ENCODE measurements at places on chromosomes 3 and 15. TPM values are rescaled to one million over a fixed set of nuclear protein-coding genes. Genes with fewer than 3 reads are reported as not detected.

GRCh38 chr15:77418391-77418965 is 1.4 kb downstream of the PEAK1 start:
- DNase-seq = no peak

- DNase-seq = no peak
Measured at GRCh38 chr3:127762077-127762786, 60.1 kb downstream of the MGLL start.

GRCh38 chr3:146249921-146250320 is 984 bp downstream of the PLSCR4 start:
- DNase-seq = no peak

DNA sequence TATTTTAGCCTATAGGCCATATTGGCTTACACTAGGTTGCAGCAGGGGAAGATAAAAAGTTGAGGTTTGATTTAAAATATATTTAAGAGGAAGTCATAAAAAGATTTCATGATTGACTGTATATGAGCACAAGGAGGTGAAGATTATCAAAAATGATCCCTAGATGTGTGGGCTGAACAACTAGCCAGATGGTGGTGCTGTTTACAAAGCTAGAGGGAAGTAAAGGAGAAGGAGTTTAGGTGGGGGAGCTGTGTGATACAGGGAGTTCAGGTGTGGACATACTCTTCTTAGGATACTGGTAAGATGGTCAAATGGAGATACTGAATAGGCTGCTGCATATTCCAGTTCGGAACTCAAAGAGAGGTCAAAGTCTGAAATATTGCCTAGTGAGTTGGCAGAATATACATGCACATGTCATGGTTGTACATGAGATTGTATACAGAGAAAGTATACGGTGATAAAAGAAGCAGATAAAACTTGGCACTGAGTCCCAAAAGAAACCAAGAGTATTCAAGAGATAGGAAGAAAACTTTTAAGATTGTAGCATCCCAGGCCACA is 727.8 kb downstream of the NLGN1 start:
- no peak for DNase-seq

DNA sequence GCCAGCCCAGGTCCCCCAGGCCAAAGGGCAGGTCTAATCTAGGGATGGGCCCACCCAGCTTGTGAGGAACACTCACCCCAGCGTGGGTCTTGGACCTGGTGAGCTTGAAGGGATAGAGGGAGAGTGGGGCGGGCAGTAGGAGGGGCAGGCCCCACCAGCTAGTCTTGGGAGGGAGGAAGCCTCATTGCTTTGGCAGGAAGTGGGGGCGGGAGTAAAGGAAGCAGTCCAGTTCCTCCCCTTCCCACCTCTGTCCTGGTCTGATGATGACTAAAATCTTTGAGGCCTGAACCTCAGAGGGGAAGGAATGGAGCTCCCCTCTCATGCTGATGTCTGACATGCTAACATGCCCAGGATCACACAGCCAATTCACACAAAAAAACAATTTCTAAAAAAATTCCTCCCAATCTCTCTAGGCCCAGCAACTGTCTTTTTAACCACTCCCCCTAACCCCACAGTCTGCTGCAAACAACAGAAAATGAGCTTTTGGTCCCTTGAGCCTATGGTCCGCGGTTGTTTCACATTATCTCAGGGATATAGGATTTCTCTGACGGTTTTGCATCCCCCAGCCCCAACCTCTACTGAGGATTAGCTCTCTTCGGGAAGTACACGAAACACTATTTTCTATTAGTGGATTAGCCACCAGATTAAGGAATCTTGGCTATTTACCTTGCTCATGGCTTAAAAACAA is 30.7 kb upstream of the DUSP7 start:
- DNase-seq = no peak

TLR9 gene
- 1.1 TPM for total RNA-seq

GRCh38 chr3:146546366-146546965 is 2.1 kb upstream of the PLSCR1 start:
- DNase-seq = no peak

CHRM5 gene
- total RNA-seq = 0.18 TPM

DNA sequence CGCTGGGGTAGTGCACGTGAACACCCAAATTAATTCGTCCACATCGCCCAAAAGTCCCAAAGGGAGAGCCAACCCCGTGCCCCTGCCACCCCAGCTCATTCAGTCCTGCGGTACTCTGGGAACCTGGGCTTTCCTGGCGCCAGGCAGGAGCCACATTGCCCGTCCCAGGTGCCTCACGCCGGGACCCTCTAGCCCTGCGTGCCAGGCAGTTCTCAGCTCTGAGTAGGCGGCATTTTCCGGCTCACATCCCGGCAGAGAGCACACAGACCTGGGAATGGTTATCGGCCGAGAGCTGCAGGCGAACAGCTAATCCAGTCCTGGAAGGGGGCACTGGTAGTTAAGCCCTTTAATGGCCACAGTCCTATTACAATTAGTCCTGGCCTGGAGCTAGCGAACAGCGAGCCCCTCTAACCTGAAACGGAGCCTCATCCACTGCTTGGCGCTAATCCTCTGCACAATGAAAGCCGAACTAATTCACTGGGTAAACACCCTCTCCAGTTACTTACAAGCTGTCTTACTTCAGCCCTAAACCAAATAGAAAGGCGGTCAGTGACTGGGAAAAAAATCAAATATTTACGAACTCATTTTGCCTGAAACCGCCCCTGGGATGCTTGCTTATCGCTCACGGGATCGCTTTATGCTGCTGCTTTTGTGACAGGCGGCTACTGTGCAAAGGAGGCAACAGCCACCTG is 254.6 kb upstream of the SOX14 start:
- DNase-seq = no peak

SUCNR1 gene
- total RNA-seq = 2.5 TPM

GRCh38 chr3:150733936-150734794 is 28.8 kb downstream of the SIAH2 start:
- DNase-seq = no peak

- no peak for DNase-seq
Measured at GRCh38 chr3:152858170-152858800, 23.4 kb downstream of the P2RY1 start.

DNA sequence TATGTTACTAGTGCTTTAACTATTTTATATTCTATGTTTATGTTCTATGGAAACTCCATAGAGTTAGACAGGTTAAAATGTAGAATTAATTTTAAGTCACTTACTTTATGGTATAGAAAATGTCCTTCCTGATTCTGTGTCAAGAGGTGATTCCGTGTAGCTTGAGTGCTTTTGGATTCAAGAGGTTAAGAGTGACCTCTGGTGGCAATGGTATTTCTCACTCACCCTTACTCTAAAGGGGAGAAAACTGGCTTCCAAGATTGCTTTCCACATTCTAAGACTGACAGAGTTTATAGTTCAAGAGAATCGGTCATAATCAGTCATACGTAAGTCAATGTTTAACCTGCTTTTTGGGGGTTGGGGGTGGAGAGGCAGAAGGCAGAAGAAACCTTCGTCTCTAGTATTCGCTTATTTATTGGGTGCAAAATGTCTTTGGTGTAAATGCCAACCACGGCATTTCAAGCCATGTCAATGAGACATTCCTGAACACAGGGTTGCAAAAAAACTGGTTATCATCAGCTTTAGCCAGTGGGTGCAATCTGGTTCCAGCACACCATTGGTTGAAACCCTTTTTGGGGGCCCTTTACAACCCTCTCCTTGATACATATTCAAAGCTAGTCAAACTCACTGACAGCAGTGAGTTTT is 92.0 kb upstream of the VGLL3 start:
- no peak for DNase-seq

- no peak for DNase-seq
Measured at GRCh38 chr3:12716605-12717151, 42.4 kb downstream of the TMEM40 start.

ALPK3 gene
- 7.2 TPM for total RNA-seq

DNA sequence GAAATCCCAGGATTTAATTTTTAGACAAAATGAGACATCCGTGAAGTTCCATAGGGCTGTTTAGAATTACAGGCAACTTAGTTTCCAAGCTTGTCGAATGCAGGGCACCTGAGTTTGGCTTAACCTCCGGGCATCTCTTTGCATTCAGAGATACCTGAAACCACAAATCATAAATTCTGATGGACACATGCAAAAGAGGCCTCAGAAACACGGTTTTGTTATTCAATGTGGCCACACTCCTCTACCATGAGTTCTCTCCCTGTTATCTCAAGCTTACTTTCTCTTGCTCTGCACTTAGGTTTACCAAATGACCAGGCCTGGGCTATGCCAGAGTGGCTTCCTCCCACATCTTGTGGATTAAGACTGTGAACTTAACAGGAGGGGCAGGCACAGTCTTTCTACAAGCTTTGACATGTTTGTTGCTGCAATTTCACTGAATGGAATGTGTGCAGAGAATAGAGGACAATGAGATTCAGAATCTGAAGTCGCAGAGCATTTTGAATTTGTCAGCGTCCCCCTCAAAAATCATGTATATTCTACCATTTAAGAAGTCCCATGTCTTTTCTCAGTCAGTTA is 137.7 kb downstream of the TPRG1 start:
- no peak for DNase-seq

GRCh38 chr3:57981483-57982087 is 26.6 kb upstream of the FLNB start:
- DNase-seq = no peak

GRCh38 chr3:192866804-192867203 is 50.9 kb downstream of the MB21D2 start:
- DNase-seq = no peak

- no peak for DNase-seq
Measured at GRCh38 chr3:36595511-36595910, 168.8 kb downstream of the DCLK3 start.

DNA sequence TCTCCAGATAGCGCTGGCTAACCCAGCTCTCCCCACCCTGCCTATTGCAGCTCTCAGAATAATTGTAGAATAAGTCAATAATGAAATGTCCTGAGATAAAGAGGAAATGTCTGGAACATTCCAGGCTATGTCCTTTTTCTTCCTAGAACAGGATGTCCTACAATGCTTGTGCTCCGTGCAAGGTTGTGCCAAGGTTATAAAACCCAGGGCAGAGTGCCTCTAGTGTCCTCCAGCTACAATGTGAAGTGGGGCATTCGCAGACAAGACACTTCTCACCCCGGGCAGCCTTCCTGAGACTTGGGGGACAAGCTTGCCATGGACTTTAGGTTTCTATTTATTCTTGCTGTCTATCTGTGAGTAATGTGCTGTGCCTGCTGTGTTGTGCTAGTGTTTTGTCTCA is 900.6 kb downstream of the TUSC7 start:
- no peak for DNase-seq
